Activated naive CD4-positive, alpha-beta T cell treated with anti-CD3 and anti-CD28 coated beads for 36 hours (primary cell): ENCODE measurements at places on chromosomes 11 and 22. TPM values are rescaled to one million over a fixed set of nuclear protein-coding genes. Genes with fewer than 3 reads are reported as not detected.

The CADM1 gene
- 0.24 TPM for total RNA-seq

The OR2AG2 gene
- total RNA-seq = 0.05 TPM

The ANKRD42 gene
- total RNA-seq = 2.7 TPM

The FLRT1 gene
- total RNA-seq = 0.17 TPM

The SESN3 gene
- total RNA-seq = 18.1 TPM

The NTM gene
- not detected for total RNA-seq

The RBMXL2 gene
- not detected for total RNA-seq

The PLAAT4 gene
- total RNA-seq = 16.6 TPM

The LRP4 gene
- 0.32 TPM for total RNA-seq

The TRIM3 gene
- 9.4 TPM for total RNA-seq
